ENCODE measurements at places on chromosomes 7 and 10.

DNA sequence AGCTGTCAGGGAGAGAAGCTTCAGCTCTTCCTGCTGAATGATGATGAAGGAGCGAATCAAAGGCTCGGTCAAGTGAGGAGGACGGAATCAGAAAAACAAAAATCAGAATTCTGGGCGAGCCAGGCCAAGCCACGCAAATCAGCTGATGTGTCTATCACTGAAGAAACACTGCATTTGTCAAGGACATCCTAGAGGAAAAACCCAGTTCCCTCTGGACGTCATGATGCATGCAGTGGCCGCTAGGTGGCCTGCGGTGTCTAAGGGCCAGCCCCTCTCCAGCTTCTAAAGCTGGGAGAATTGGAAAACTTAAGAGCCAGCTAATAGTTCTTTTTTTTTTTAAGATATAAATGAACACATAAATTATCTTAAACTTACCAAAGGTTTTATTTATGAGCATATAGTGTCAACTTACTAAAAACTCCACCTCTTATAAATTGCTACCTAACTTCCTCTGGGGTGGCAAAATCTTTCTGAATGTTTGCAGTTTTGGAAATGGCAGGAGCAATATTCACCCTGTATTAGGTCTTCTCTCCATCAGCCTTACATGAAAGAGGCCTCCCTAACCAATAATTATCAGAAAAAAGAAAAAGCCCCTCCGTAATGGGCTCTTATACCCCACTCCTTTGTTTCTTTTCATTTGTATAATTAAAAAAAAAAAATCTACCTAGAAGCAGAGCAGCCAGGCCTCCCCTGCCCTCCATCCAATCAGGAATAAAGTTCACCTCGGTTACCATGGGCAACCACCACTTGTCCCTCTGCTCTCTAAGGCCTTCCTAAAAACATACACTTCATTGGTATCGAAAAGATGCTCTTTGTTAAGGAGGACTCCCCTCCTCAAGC lies 186.8 kb downstream of the USP6NL start:
- no peak for DNase-seq

GRCh38 chr7:128672927-128673517 lies 930 bp downstream of the GARIN1A start:
- DNase-seq = no peak

DNA sequence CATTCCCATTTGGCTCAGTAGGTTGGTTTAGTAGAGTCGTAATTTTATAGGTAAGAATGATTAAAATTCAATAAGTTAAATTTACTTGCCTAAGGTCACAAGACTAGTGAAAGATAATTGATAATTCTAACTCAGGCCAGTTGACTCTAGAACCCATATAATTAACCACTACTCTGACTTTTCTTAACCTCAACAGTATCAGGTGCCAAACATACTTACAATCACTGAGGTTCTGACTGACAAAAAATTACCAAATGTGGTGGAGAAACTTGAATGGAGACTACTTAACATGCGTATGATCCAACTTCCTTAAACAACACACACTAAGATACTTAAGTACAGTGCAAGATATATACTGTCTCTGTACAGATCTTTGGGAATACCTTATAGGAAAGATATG lies 667.3 kb upstream of the SORCS1 start:
- no peak for DNase-seq

DNA sequence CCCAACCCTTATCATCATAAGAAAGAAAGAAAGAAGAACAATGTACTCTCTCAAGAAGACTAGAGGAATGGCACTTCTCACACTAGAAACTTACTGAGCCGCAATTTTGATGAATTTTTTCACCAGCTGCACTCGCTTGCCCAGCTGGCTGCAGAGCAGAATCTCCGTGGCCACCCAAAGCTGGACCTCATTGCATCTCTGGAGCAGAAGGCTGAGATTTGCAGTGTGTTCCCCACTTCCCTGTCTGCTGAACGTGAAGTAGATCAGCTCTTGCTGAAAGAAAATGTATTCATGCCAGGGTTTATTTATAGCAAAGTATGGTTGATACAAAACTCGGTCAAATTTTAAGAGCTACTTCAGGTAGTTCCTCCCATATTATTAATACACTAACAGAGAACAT lies 199.3 kb upstream of the CDCA7L start:
- DNase-seq = no peak

GRCh38 chr10:91247360-91248111 lies 27.1 kb downstream of the PCGF5 start:
- no peak for DNase-seq

DNA sequence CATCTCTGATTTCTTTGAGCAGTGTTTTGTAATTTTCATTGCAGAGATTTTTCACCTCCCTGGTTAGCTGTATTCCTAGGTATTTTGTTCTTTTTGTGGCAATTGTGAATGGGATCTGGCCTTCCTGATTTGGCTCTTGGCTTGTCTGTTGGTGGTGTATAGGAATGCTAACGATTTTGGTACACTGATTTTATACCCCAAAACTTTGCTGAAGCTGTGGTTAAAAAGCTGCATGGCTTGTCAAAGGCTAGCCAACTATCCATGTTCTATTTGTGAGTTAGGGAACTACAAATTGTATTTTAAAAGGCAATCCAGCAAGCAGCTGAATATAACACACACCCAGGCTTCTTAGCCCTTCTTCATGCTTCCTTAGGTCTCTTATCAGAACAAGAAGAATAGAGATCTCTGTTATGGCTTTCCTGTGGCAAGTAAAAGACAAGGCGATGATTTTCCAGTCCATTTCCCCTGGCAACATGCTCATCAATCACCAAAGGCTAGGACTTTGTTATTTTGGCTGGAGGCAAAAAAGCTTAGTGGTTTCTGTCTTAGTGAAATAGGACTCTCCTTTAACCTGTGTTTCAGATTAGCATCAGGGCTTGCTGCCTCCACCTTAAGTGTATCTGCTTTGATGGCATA lies 77.5 kb downstream of the CDK6 start:
- DNase-seq = no peak

GRCh38 chr7:136086712-136087111 lies 109.6 kb upstream of the MTPN start:
- no peak for DNase-seq

DNA sequence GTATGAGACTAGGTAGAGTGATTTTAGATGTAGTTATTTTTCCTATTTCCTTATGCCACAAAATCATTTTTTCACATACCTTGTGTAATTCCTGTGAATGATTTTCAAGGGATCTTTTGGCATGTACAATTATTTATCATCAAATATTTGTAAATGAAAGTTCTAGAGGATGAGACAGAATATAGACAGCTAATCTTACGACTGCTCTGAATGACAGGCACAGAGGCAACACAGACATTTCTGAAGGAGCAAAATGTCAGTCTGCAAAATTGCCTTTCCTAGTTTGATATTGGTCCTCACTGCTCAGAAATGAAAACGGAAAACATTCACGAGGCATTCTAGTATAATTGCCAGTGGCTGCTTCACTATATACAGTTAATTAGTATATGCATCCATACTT lies 810.6 kb upstream of the C7orf33 start:
- no peak for DNase-seq

GRCh38 chr7:123674399-123675180 lies 18.9 kb downstream of the LMOD2 start:
- DNase-seq = no peak

GRCh38 chr7:37977243-37977642 lies 56.8 kb downstream of the EPDR1 start:
- no peak for DNase-seq

GRCh38 chr10:126798649-126799048 lies 106.6 kb upstream of the DOCK1 start:
- no peak for DNase-seq

- no peak for DNase-seq
Measured at GRCh38 chr10:16848562-16849154, 31.4 kb upstream of the RSU1 start.

- no peak for DNase-seq
Measured at GRCh38 chr7:32680259-32681173, 185.2 kb downstream of the AVL9 start.

DNA sequence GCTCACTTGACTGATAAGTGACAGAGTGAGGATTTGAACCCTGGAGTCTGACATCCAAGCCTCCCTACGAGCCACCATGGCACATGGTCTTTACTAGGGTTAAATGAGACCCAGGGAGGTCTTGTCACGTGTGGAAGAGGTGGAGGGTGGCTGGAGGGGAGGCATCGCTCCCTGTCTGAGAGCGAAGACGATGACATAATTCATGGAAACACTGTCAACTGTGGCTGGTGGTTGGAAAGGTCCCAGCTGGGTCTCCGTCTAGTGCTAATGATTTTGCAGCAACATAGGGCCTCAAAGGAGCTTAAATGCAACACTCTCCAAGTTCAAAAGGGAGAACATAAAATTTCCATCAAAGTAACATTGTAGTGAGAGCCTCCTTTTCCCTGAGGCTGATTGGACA lies 99.9 kb upstream of the BAIAP2L1 start:
- no peak for DNase-seq

DNA sequence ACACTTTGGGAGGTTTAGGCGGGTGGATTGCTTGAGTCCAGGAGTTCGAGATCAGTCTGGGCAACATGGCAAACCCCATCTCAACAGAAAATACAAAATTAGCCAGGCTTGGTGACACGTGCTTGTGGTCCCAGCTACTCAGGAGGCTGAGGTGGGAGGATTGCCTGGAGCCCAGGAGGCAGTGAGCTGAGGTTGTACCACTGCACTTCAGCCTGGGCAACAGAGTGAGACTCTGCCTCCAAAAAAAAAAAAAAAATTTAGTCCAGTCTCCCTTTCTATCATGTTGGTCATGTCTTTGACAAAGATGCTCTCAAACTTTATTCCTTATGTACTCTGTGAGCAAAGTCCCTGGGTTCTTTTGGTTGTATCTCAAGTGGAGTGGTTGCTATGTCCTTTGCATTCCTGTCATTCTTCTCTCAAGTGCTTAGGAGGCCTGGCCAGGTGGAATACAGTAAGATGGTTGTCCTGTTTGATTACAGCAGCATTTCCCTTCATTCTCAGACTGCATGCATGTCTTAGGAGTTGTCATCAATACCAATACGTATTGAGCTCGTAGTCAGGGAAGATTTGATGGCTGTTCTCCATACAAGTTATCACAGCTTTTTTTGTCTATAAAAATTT lies 85.7 kb downstream of the MMRN2 start:
- no peak for DNase-seq

GRCh38 chr10:86374664-86375063 lies 8.1 kb upstream of the GRID1 start:
- DNase-seq = no peak

- DNase-seq = no peak
Measured at GRCh38 chr7:6228361-6229229, 43.8 kb downstream of the CYTH3 start.

DNA sequence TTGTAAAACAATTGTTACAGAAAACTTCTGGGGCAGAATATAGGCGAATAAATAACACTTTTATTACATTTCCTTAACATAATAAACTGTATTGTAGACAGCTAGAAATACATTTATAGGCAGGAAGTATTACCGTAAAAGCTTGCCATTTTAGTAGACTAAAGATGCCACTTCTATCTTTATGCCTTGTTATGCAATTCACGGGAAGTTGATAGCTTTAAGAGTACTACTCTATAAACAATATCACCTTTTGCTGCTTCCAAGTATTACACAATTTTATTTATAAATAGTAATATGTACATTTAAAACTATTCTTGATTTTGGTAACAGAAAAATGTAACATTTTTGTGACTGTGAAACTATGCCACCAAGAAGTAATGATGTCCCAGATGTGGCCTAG lies 37.9 kb downstream of the PALS2 start:
- DNase-seq = no peak

GRCh38 chr7:157577061-157577460 lies 240.3 kb downstream of the DNAJB6 start:
- DNase-seq = no peak

- DNase-seq = no peak
Measured at GRCh38 chr10:103990121-103990520, 23.2 kb downstream of the SLK start.

GRCh38 chr10:71968553-71969474 lies 4.6 kb downstream of the CHST3 start:
- DNase-seq = no peak

GRCh38 chr10:48330269-48330668 lies 23.8 kb downstream of the MAPK8 start:
- DNase-seq = no peak

GRCh38 chr10:97332591-97333350 lies 1.8 kb downstream of the FRAT2 start:
- no peak for DNase-seq

- DNase-seq = no peak
Measured at GRCh38 chr7:28573059-28573553, 160.8 kb downstream of the CREB5 start.

DNA sequence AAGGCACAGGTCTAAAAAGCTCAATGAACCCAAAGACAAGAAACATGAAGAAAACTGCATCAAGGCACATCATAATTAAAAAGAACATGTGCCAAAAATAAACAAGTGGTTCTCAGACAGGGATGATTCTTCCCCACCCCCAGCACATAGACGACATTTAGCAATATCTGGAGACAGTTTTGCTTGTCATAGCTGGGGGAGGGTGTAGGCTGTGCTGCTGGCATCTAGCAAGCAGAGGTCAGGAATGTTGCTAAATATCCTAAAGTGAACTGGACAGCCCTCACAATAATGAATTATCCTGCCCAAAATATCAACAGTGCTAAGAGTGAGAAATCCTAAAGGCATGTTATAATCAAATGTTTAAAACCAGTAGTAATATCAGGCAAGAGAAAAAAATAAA lies 122.6 kb downstream of the MICU1 start:
- DNase-seq = no peak

DNA sequence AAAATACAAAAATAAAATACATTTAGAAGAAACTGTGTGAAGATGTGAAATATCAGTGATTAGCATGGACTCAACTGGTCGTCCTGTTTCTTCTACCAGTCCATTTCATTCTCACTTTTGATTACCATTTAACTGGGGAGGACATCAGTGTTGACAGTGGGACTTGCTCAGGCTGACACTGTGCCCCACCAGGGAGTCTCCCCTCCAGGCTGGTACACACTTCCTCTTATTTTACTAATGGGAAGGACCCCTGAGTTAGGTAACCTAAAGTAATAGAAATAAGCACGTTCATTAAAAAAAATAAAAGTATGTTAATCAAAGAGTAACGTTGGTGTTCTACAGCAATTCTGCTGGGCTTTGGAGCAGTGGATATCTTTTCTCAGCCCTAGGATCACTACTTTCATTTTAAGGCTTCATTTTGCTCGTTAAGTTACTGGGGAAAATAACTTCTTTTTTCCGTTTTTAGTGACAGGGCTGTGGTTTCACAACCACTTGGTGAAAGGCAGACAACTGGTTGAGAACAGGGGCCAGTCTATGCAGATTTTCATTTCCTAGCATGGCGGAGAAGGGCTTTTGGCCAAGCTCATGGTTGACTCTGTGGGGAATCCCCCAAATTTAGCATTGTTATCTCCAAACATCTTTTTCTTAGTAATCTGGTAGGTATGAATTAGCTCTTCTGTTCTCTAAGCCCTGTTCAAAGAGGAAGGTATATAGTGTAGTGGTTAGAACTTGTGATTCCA lies 2.1 kb downstream of the SNX10 start:
- DNase-seq = no peak

- DNase-seq = no peak
Measured at GRCh38 chr10:114996542-114996941, 58.5 kb downstream of the TRUB1 start.

DNA sequence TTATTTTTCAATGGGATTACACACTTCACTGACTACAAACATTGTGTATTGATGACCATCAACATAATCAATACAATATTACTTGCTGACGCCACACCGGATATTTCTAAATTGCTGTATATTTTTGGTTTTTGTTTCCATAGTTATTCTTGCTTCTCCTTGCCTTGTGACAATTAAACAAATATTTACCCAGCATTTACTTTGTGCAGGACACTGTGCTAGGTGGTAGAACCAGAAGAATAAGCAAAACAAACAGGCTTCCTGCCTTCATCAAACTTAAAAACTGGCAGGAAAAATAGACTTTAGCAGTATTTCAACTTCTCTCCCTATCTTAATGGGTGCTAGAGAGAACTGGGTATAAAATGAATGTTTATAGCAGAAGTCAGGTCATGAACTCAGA lies 50.6 kb downstream of the ZNF277 start:
- no peak for DNase-seq

All from stimulated activated CD8-positive, alpha-beta memory T cell treated with anti-CD3 and anti-CD28 coated beads, Interleukin-15, amount 100 ng/mL, for 24 hours (primary cell).